ENCODE measurements at places on chromosomes 7 and 10.

GRCh38 chr7:111408724-111409123, 153.6 kb downstream of the IMMP2L start:
- no peak for DNase-seq

- peak; percentile 44 for DNase-seq
These were observed 552 bp downstream of the IL15RA start for GRCh38 chr10:5976512-5977470.

DNA sequence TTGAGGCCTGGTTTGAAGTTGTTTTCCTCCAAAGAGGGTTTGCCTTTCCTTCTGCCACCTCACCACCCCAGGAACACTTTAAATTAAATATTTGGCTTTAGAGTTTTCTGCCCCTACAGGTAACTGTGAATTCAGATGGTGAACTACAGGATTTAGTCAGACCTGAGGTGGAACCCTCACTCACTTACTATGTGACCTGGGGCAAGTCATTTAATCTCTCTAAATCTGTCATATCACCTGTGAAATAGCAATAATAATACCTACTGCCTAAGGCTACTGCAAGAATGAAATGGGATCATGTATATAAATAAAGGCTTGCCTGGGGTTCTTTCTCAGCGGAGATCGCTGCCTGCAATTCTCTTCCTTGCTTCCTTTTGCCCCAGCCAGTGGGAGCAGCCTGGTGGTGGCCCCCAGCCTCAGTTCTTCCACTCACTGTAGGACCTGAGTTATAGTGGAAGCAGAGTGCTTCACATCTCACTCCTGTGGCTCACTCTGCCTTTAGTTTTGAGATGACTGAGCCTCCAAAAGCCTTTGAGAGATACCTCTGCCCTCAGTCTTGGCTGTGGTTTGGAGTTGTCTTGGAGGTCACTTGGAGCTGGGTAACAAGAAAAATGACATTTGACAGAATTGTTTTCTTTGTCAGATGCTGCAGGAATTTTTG, 6.1 kb upstream of the ANKRD2 start:
- DNase-seq = no peak

- DNase-seq = no peak
These were observed 108.1 kb upstream of the IGFBP3 start for GRCh38 chr7:46029111-46029704.

GRCh38 chr10:72292223-72292691, 18.5 kb downstream of the DDIT4 start:
- DNase-seq = peak; percentile 47
